ENCODE measurements at places on chromosomes 1 and 21.

DNA sequence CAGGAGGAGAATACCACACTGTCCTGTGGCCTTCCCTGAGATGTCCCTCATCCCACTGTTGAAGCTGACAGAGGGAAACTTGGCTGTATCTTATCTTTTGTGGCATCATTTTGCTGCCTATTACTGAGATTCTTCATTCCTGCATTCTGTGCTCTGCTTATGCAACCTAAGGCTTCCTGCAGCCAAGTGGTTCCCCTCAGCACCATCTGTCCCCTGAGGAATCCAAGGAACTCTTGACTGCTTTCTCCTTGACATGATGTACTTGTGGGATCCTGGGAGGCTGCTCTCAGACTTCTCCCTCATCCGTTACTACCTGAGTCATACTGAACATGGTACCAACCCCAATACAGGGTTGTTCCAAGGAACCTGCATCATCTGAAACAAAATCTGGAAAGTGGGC is 21.1 kb upstream of the RIMKLA start:
- no peak for DNase-seq

DNA sequence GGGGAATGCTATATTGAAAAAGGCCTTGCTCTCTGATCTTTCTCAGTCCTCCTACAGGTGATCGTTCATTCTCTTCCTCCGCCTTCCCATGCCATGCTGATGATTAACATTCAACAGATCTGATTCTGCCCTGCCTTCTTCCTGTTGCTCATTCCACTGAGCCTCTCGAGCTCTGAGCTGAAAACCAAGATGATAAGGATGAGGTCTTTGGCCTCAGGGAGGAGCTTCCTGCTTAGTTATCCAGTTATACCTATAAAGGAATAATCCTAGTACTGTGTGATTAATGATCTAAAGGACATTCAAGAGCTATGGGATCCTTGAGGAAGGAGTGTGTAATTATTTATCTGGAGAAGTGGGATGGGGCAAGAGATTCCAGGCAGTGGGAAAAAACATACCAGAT is 25.2 kb upstream of the MAP3K7CL start:
- DNase-seq: no peak

DNA sequence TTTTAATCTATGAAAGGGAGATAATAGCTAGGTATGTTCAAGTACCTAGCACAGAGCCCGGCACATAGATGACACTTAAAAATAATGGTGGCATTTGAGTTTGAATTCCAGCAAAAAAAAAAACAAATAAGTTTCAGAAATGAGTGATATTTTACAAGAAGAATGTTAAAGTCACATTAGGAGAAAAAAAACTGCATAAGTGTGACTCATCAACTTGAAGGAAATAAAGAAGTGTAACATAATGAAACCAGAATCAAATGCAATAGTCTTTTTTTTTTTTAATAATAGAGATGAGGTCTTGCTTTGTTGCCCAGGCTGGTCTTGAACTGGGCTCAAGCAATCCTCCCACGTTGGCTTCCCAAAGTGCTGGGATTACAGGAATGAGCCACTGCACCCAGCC is 17.1 kb downstream of the DNASE2B start:
- no peak for DNase-seq

DNA sequence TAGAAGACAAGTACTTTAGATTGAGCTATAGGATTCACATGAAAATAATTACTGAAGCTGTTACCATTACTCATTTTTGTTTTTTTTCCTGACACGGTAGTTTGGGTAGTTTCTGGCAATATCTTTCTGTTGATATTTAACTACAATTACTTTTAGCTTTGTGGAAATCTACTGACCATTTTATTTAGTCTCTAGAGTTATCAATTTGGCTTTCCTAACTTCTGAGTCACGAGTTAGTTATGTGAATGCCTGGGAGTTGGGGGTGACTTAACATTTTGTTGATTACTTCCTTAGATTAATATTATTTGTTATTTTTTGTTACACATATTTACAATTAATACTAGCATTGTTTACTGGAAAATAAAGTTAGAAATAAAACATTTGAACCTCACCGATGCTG is 160.6 kb downstream of the HMCN1 start:
- DNase-seq: no peak

GRCh38 chr1:243851765-243852164 is 1.7 kb upstream of the AKT3 start:
- no peak for DNase-seq

DNA sequence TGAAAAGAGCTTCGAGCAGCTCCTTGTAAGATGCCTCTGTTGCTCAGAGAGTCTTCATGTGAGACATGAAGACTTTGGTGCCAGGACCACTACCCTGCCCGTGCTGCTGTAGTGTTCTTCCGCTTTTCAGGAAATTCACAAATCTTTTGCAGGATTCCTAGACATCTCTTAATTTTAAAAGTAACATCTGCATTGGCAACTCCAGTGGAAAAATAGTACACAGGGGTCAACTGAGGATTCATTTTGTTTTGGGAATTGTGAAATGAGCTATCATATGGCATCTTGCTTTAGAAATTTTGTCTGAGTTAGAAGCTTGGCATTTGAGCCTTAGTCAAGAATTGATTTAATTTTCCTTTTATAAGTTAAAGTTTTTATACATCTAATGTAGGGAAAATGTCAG is 7.2 kb downstream of the PRDM2 start:
- no peak for DNase-seq

- no peak for DNase-seq
These were observed 16.4 kb downstream of the HTR1D start for GRCh38 chr1:23200883-23201282.

All from nucleus accumbens (tissue), 56 donors.